ENCODE measurements at places on chromosomes 2 and 18.

GRCh38 chr2:45918463-45919159 lies 267.1 kb downstream of the PRKCE start:
- no peak for DNase-seq

DNA sequence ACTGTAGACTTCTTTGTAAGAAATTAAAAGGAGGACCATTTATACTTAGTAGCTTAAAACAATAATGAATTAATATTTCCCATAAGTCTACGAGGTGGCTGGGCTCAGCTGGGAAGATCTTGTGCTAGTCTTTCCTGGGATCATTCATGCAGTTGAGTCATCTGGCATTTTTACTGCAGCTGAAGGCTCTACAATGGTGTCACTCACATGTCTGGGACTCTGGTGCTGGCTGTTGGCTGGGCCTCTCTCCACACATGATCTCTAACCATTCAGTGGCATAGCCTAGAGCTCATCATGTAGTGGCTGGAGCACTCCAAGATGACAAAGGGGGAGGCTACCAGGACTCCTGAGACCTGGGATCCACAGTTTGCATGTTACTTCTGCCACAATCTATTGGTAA lies 35.5 kb downstream of the CLASP1 start:
- DNase-seq, result no peak

DNA sequence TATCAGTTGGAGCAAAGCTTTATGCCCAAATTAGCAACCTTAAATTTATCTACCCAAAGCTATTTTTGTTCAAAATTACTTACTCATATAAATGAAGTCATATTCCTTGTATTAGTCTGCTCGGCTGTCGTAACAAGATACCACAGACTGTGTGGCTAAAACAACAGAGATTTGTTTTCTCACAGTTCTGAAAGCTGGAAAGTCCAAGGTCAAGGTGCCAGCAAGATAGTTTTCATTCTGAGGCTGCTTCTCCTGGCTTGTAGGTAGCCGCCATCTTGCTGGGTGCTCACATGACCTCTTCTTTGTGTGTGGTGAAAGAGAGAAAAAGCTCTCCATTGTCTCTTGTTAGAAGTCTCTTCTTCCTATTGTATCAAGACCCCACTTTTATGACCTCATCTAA lies 15.7 kb upstream of the DPP10 start:
- no peak for DNase-seq

- DNase-seq, result no peak
Observed at GRCh38 chr2:68767031-68767961, 32.7 kb downstream of the ARHGAP25 start.

- DNase-seq, result no peak
Observed at GRCh38 chr2:225566798-225567197, 167.3 kb downstream of the NYAP2 start.

GRCh38 chr2:111966241-111966640 lies 67.8 kb downstream of the MERTK start:
- DNase-seq, result no peak

- no peak for DNase-seq
Observed at GRCh38 chr2:95270541-95271081, 3.6 kb upstream of the PROM2 start.

- peak; percentile 60 for DNase-seq
Observed at GRCh38 chr2:161238560-161239325, 69.5 kb upstream of the PSMD14 start.

GRCh38 chr2:120302301-120302700 lies 43.6 kb upstream of the INHBB start:
- DNase-seq, result no peak

- peak; percentile 63 for DNase-seq
Observed at GRCh38 chr2:9002637-9003365, 683 bp downstream of the MBOAT2 start.

DNA sequence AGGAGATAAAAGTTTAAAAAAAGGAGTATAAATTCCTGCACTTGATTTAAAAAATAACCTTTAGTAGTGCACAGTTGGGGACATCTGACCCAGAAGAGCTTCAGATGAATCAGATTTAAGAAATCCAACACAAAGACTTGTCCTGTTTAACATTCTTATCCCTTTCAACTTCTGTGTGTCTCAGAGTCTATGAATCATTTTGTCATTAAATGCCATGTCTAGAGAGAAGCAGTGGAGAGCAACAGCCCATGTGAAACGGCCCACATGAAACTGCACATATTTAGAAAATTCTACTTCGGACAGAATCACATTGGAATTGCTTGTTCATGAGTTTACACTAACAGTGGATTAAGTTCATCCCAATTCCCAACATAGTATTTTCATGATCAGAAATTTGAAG lies 278.6 kb downstream of the SLC8A1 start:
- DNase-seq, result no peak

DNA sequence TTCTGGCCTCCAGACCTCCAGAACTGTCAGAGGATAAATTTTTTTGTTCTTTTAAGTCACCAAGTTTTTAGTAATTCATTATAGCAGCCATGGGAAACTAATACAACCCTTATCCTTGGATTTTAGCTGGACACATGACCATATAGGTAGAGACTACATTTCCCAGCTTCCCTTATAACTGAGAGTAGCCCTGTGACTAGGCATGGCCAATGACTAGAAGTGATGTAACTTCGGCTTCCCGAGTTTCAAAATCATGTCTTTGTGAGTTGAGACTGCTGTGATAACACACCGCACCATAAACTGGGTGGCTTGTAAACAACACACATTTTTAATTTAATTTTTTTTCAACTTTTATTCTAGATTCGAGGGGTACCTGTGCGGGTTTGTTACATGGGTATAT lies 134.0 kb upstream of the SERTAD2 start:
- no peak for DNase-seq

DNA sequence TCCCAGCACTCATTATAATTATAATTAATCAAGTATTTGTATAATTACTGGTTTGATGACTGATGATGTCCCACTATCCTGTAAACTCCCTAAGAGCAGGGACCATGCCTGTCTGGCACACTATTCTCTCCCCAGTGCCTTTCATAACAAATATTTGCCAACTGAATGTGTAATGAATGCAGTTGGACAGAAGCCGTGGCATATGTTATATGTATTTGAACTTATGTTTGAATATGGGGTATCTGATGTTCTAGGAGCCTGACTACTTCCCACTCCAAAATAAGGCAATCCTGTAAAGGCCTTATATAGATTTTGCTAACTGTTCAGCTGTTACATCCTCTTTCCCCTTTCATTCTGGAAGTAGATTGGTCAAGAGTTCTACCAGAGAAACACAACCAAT lies 19.7 kb downstream of the OSBPL6 start:
- no peak for DNase-seq

DNA sequence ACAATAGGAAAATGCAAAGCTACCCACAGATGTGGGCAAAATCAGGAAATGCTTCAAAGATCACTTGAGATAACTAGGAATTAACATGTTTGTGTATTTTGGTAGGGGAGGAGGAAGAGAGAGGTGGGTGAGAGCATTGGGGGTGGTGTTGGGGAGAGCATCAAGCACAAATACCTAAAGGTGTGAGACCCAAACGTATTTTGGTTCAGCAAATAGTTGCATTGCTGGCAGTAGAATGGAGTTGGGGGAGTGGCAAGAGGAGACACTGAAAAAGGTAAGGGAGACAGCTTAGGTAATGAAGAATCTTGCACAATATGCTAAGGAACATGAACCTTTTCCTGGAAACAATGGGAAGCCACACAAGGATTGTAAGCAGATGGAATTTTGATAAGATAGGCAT lies 1.5 kb upstream of the PELI1 start:
- DNase-seq, result no peak

- DNase-seq, result no peak
Observed at GRCh38 chr2:3805201-3805939, 102.0 kb downstream of the DCDC2C start.

- DNase-seq, result no peak
Observed at GRCh38 chr2:234374736-234375135, 122.1 kb downstream of the ARL4C start.

GRCh38 chr2:37555457-37555856 lies 116.0 kb downstream of the CDC42EP3 start:
- peak; percentile 55 for DNase-seq

DNA sequence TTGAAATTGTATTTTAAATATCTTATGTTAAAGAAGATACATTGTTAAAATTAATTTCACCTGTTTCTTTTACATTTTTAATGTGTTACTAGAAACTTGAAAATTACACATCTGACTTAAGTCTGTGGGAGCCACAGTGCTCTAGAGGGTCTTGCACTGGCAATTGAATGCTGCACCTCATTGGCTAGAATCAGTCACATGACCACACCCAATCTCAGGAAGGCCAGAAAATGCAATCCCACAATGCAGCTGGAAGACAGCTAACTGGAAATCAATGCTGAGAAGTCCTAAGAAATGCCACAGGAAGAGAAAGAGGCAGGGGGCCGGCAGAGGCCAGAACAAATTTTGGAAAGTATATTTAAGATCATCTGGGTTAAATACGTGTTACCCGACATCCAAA lies 189.2 kb upstream of the POU3F3 start:
- DNase-seq, result no peak

GRCh38 chr2:120403261-120403660 lies 57.3 kb downstream of the INHBB start:
- no peak for DNase-seq

- no peak for DNase-seq
Observed at GRCh38 chr2:233469261-233470010, 97.1 kb downstream of the USP40 start.

DNA sequence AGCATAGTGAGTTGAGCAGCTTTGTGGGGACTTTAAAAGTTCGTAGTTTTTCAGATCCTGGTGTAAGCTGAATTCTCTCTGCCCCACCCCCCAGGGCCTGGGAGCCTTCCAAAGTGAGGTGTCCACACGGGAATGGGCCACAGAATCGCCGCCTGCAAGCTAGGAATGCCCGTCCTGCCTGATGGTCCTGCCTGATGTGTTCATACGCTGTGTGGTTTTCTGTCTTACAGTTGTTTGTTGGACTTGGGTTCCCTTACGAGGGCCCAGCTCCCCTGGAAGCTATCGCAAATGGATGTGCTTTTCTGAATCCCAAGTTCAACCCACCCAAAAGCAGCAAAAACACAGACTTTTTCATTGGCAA lies 158.7 kb downstream of the MGAT5 start:
- no peak for DNase-seq

- DNase-seq, result no peak
Observed at GRCh38 chr2:156343940-156344301, 11.4 kb upstream of the NR4A2 start.

DNA sequence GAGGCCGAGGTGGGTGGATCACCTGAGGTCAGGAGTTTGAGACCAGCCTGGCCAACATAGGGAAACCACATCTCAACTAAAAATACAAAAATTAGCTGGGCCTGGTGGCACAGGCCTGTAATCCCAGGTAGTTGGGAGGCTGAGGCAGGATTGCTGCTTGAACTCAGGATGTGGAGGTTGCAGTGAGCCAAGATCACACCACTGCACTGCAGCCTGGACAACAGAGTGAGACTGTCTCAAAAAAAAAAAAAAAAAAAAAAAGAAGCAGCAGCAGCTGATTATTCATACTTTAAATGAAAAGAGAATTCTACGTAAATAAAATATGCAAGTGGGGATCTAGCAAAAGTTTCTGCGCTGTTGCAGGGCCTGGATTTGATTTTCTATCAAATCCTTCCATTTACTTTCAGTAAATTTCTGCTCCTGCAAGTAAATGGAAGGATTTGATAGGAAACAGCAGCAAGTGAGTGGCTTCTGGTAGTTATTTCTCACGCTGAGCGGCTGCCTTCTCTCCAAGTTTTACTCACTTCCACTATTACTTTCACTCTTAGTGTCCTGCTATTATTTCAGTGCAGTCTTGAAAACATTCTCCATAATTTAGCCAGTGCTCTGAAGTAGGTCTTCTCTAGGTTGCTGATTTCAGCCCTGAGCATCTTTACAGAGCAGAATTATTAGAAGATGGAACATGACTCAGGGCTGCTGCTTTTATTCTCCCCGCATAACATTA lies 68.4 kb downstream of the SLC16A14 start:
- no peak for DNase-seq

DNA sequence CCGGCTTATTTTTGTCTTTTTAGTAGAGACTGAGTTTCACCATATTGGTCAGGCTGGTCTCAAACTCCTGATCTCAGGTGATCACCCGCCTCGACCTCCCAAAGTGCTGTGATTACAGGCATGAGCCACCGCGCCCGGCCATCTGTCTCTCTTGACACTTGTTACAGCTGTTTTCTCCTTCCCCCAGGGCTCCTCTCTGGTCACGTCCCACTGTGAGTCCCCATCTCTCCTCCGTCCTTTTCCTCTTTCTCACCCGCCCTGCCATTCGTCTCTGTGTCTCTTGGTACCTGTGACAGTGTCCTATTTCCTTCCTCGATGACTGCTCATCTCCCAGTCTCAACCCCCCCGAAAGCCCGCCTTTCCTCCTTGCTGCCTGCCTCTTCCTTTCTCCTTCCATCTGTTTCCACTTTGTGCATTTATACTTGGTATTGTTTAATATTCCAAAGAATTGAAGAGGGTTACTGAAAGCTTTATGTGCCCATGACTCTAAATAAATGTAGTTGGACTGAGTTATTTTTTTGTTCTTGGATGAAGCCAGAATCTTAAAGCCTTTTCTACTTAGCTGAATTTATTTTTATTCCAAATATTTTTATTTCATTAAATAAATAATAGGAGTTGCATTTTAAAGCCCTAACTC lies 241.5 kb downstream of the SH3RF3 start:
- DNase-seq, result no peak

GRCh38 chr2:161725297-161725696 lies 101.1 kb downstream of the SLC4A10 start:
- no peak for DNase-seq

- no peak for DNase-seq
Observed at GRCh38 chr2:17328161-17328560, 190.1 kb downstream of the RAD51AP2 start.

GRCh38 chr2:236576087-236576486 lies 6.5 kb downstream of the ACKR3 start:
- DNase-seq, result no peak

- DNase-seq, result no peak
Observed at GRCh38 chr2:122238006-122238559, 482.6 kb downstream of the TSN start.

DNA sequence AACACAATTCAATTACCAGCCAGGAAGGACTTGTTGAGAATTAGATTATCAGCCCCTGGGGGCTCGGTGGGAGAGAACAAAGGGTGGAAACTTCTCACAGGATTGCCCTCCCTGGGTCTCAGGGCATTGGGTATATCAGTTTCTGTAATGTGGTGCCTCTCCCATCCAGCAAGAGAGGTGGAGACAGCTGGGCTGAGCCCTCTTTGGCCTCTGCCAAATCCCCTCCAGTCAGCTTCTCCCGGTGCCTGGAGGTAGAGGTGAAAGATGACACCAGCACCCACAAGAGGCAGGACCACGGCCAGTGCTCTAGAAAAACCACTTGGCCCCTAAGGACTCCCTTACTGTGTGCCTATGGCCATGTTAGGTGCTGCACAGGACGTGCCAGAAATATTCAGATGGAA lies 179.7 kb downstream of the HAUS1 start:
- DNase-seq, result peak; percentile 70

Data from DMS79 treated with DMSO at 0.1 percent for 48 hours (cell line).